MG63 (cell line): ENCODE measurements at places on chromosomes 7 and 10.

- peak; percentile 95 for DNase-seq
These were observed 222.4 kb downstream of the RPS24 start for GRCh38 chr10:78255796-78256638.

DNA sequence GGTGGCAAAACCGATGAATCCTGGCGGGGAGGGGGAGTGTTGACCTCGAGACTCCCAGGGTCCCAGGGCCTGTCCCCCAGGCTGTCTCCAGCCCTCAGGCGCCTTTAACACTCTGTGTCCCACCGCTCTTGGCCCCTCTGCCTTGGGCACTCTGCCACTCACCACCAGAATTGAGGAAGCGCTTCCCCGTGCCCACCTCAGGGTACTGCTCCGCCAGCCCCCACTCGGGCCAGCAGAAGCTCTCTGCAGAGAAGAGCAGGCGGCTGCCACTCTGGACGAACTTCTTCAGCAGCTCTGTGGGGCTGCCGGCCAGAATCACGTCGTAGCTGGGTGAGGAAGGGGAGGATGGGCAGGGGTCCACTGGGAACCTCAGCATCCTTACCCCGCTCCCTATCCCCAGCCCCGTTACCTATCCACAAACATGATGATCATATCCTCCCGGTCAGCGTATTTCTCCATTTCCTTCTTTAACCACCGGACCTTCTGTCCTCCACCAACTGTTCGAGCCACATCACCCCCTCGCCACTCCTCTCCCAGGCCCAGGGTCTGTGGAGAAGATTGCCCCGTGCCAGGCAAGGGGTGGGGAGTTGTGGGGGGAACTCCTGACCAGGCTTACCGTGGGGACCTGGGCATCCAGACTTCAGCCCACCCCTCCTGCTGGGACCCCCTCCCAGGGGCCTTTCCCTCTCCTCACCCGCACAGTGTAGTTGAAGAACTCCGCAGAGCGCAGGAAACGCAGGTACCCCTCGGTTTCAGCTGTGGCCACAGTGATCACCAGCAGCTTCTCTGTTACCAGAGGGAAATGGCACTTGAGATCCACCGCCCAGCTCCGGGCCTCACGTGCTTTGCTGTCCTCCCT lies 1.2 kb downstream of the PLOD3 start:
- DNase-seq = no peak

GRCh38 chr10:84257343-84258020 lies 12.6 kb downstream of the RGR start:
- no peak for DNase-seq

- DNase-seq = peak; percentile 9
These were observed 52.0 kb downstream of the GTF2IRD1 start for GRCh38 chr7:74505471-74506324.

- DNase-seq = no peak
These were observed 23.3 kb upstream of the SMARCD3 start for GRCh38 chr7:151271699-151272355.

- no peak for DNase-seq
These were observed 231.9 kb downstream of the MAD1L1 start for GRCh38 chr7:2000746-2001321.

GRCh38 chr7:70143075-70144044 lies 545.1 kb downstream of the AUTS2 start:
- peak; percentile 64 for DNase-seq

DNA sequence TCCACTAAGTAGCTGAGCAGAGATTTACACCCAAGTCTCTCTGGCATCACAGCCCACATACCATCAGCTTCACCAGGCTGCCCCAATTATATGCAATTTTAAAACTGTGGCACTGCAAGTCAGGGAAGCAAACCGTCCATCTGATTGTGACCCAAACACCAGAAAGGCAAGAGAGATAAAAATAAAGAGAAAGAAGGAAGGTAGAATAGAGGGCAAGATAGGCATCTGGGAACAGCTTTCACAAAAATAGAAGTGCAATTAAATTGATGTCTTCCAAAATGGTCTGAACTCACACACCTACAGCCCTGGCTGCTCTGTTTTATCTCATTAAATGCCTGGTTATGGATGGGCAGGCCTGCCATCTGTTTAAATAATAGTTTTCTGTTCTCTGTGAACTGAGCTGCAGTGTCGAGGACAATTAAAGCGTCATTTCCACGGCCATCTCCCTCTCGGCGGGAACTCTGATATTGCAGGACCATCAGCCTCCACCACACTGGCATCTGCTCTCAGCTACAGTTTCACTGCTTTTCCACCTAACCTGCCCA lies 509.1 kb downstream of the INHBA start:
- no peak for DNase-seq
